Stimulated activated CD4-positive, alpha-beta T cell treated with anti-CD3 and anti-CD28 coated beads, TNF-alpha, amount 100 ng/mL, for 24 hours (primary cell): ENCODE measurements at places on chromosomes 16 and 17.
A peak's percentile ranks its signal among the peaks of the same experiment; 100 is the strongest.

GRCh38 chr17:29042026-29042678 is 789 bp upstream of the PIPOX start:
- no peak for DNase-seq

DNA sequence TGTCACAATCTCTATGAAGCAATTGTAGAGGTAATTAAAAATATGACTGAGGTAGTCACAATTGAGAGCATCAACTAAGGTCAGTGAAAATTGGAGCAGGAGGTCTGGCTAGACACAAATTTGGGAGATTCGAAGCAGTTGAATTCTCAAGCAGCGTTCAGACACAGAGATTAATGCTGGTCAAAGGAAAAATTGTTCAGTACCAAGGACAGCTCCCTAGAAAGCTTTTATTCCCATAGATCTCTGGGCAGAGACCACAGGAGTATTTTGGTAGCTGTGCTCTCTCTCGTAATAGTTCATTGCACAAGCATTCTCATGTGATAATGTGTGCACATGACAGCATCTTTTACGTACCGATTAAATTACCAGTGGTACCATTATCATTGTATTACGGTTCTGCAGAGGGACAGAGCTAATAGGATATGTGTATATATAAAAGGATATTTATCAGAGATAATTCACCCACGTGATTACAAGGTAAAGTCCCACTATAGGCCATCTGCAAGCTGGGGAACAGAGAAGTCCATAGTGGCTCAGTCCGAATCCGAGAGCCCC is 387.5 kb upstream of the HSBP1 start:
- DNase-seq: no peak

DNA sequence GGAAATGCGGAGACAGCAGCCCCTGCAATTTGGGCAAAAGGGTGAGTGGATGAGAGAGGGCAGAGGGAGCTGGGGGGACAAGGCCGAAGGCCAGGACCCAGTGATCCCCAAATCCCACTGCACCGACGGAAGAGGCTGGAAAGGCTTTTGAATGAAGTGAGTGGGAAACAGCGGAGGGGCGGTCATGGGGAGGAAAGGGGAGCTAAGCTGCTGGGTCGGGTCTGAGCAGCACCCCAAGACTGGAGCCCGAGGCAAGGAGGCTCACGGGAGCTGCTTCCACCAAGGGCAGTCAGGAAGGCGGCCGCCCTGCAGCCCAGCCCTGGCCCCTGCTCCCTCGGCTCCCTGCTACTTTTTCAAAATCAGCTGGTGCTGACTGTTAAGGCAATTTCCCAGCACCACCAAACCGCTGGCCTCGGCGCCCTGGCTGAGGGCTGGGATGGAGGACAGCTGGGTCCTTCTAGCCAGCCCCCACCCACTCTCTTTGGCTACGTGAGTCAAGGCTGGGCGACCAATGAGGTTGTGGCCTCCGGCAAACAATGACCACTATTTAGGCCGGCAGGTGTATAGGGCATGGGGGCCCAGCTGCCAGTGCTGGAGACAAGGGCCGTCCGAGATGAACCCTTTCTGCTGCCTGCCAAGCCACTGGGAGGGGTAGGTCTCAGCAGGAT is 507 bp downstream of the SERPINF1 start:
- DNase-seq: no peak

DNA sequence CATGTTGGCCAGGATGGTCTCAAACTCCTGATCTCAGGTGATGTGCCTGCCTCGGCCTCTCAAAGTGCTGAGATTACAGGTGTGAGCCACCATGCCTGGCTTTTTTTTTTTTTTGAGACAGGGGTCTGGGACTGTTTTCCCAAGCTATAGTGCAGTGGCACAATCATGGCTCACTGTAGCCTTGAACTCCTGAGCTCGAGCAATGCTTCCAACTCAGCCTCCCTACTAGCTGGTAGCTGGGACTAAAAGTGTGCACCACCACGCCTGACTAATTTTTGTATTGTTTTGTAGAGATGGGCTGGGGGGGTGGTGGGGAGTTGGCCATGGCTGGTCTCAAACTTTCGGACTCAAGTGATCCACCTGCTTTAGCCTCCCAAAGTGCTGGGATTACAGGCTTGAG is 36.1 kb upstream of the USP7 start:
- no peak for DNase-seq

DNA sequence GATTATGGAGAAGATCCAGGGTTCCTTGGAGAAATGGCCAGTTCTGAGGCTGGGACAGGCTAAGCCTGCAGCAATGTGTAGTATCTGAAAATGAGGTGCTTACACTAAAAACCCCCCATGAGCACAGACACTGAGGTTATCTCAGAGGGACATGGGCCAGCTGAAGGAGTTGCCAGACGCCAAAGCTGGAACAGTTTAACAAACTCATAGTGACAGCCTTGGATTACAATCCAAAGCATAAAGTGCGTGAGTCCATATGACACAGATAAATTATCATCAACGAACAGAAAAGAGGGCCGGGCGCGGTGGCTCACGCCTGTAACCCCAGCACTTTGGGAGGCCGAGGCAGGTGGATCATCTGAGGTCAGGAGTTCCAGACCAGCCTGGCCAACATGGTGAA is 11.2 kb upstream of the CAPN15 start:
- no peak for DNase-seq

GRCh38 chr17:46182961-46183360 is 10.3 kb downstream of the KANSL1 start:
- no peak for DNase-seq

DNA sequence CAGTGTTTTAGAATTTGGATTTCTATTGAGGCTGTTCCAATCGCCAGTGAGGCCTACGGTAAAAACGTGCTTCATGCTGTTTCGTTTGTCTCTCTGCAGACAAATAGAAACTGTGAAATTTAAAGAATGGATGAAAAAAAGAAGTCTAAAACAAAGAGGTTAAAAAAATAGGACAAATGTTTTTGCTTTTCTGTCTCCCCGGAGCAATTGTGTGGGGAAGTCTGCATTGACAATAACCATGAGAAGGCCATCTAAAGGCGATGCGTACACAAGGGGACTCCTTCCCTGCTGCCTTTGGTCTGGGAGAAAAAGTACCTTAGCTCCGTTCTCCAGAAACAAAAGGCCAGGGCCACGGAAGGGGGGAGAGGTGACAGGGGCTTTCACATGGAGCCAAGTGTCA is 4.6 kb upstream of the ZFHX3 start:
- no peak for DNase-seq

GRCh38 chr16:71185347-71185746 is 45.2 kb downstream of the HYDIN start:
- no peak for DNase-seq

GRCh38 chr16:63938661-63939060 is 1183.2 kb downstream of the CDH11 start:
- no peak for DNase-seq

DNA sequence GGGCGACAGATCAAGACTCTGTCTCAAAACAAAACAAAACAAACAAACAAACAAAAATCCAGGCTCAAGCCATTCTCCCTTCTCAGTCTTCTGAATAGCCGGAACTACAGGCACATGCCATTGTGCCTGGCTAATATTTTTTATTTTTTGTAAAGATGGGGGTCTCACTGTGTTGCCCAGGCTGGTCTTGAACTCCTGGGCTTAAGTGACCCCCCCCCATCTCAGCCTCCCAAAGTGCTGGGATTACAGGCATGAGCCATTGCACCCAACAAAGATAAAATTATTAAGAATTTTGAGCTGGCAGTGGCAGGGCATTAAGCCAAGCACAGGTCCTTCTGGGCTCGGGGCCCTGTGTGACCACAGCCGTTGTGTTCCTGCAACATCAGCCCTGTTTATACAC is 69.9 kb upstream of the CBX4 start:
- no peak for DNase-seq

DNA sequence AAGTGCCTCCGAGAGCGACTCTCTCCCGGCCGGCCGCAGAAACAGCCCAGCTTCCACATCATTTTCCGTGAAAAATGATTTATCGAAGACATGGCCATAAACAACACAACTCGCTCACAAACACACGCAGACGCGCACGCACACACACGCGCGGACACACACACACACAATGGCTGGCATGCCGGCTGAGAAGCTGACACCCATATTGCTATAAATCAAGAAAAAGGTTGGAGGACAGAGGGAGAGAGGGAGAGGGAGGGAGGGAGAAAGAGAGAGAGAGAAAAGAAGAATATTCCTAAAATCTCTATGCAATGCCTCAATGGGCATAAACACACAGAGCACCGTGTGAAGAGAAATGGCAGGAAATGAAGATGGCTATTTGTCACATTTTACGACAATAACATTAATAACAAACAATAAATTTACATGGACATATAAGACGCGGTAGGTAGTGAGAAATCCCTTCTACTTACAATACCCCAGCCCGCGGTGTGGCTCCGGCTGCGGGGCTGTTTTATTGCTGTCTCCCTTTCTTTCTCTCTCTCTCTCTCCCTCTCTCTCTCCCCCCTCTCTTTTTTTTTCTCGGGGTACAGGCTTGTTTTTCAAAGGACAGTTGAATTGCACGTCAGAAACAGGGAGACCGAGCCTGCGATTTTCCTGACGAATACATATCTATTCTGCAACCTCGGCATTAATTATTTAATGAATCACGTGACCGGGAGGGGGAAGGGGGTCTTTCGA is 9.5 kb downstream of the HOXB4 start:
- DNase-seq: no peak

GRCh38 chr16:11249233-11250061 is 6.6 kb downstream of the SOCS1 start:
- peak; percentile 40 for DNase-seq

GRCh38 chr16:1078579-1079021 is 6.1 kb downstream of the SSTR5 start:
- DNase-seq: no peak

- DNase-seq: no peak
These were observed 237.5 kb upstream of the SALL1 start for GRCh38 chr16:51388516-51388951.

DNA sequence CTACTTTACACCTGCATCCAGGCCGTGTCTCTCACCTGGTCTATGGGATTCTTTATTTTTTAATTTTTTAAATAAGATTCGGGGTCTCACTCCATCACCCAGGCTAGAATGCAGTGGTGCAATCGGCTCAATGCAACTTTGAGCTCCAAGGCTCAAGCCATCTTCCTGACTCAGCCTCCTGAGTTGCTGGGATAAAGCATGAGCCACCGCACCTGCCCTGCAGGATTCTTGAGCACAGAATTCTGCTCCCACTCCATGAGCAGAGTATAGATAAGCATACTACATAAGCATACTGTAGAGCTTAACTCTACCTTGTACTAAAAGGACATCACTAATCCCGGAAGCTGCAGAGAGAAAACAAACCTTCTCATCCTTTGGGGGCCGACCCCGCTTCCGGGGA is 15.5 kb downstream of the GLYR1 start:
- DNase-seq: no peak

DNA sequence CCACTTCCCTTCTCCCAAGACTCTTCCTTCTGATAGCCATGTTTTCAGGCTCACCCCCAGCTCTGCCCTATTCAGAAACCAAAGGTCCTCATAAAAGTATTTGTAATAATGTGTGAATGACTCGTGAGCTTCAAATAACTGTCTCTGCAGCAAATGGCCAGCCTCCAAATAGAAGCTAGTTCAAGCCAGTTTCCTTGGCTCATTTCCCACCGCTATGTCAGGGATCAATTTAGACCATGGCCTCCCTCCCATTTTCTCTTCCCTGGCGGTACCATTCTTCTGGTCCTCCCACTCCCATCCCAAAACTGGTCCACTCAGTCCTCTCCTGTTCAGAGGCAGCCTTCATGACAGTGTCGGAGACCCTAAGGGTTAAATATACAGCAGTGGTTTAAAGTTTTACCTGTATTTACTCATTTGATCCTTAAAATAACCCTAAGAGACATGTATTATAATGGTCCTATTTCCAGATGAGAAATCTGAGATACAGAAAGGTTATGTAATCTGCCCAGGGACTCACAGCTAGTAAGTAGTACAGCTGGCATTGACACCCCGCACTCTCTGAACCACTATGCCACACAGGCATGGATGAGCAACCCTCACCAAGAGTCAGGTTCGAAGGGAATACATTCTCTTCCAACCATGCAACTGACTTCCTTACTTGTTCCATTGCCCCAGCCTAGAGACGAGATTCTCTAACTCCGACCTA is 42.9 kb downstream of the GAS7 start:
- DNase-seq: no peak

GRCh38 chr16:56348168-56349085 is 76.9 kb downstream of the AMFR start:
- no peak for DNase-seq

GRCh38 chr17:6134721-6135120 is 64.5 kb downstream of the WSCD1 start:
- DNase-seq: no peak

GRCh38 chr16:2154533-2155090 is 970 bp upstream of the TRAF7 start:
- no peak for DNase-seq

DNA sequence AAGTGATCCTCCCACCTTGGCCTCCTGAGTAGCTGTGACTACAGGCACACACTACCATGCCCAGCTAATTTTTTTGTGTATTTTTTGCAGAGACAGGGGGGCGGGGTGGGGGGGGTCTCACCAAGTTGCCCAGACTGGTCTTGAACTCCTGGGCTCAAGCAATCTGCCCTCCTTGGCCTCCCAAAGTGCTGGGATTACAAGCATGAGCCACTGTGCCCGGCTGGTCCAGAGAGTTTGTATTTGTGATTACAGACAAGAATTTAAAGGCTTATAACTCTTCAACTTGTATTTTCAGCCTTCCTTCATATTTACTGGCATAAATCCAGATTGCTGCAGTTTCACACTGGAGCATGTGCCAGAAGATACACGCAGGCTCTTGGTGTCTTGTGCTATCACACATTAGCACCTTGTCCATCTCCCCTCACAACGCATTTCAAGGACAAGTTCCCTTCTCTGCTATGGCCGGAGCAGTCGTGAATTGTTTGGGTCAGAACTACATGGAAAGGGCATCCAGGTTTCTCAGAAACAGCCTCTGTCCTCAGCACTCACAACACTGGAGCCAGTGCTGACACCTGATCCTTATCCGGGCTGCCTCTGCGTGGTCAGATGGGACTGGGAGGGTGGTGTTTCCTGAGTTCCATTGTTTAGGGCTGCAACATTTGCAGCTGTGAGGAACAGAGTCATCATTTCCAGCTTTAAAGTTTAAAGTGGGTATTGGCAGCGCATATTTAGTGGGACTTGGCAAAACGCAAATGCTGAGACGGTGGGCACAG is 28.1 kb downstream of the WSCD1 start:
- DNase-seq: no peak

GRCh38 chr16:54216688-54217087 is 69.9 kb downstream of the IRX3 start:
- DNase-seq: no peak

DNA sequence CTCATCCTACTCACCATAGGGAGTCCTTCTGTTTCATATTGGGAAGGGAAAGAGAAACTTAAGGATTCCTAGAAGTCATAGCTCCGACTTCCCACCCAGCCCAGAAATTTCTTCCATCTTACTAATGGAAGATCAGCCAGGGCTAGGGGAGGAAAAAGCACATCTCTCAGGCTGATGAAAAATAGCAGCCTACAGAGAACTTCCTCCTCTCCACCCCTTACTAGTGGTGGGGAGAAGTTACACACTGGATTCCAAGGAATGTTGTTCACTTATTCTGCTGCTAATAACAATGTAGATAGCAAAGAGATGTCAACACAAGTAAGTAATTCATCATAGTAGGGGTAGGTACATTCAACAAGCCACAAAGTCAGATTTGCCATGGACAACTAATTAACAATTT is 94.4 kb downstream of the SPACA3 start:
- no peak for DNase-seq

- no peak for DNase-seq
These were observed 310.3 kb downstream of the CDH13 start for GRCh38 chr16:82936941-82937551.

- no peak for DNase-seq
These were observed 11.5 kb upstream of the ZC3H18 start for GRCh38 chr16:88558457-88559442.
